ENCODE measurements at places on chromosomes 6 and 20. TPM values are rescaled to one million over a fixed set of nuclear protein-coding genes. Genes with fewer than 3 reads are reported as not detected.

GRCh38 chr6:167113047-167113754 lies 9.7 kb upstream of the CCR6 start:
- H3K36me3 ChIP-seq: no peaks in the 10 kb centered on the region
- H3K4me1 ChIP-seq: peaks cover 57% of the 10 kb centered on the region
- peak overlapping the region; percentile 84 for H3K27ac ChIP-seq

Gene SPATA25
- 0.66 TPM for total RNA-seq

Gene NMBR
- not detected for total RNA-seq

- DNase-seq: no peak
- no peak overlapping the region for H3K4me3 ChIP-seq
- no peak overlapping the region for H3K27ac ChIP-seq
- H3K4me1 ChIP-seq: no peaks in the 10 kb centered on the region
Measured at GRCh38 chr6:65803186-65803585, 96.2 kb upstream of the EYS start.

DNA sequence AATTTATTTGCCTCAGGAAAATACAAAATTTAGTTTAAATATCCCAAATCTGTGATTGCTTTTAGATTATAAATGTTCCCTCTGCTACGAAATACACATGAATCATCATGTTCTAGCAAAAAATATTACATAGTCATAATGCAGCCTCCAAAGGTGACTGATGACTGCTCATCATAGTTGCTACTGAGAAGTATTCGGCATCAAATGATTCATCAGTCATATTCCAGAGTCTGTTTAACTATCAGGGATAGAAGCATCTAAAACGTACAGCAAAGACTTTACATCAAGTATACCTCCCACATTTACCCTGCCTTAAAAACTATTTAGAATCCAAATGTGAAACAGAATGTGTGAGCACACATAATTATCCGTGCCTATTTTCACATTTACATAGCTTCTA lies 626.0 kb downstream of the CDH26 start:
- H3K36me3 ChIP-seq: no peaks in the 10 kb centered on the region
- H3K27ac ChIP-seq: no peak overlapping the region
- H3K4me1 ChIP-seq: no peaks in the 10 kb centered on the region

DNA sequence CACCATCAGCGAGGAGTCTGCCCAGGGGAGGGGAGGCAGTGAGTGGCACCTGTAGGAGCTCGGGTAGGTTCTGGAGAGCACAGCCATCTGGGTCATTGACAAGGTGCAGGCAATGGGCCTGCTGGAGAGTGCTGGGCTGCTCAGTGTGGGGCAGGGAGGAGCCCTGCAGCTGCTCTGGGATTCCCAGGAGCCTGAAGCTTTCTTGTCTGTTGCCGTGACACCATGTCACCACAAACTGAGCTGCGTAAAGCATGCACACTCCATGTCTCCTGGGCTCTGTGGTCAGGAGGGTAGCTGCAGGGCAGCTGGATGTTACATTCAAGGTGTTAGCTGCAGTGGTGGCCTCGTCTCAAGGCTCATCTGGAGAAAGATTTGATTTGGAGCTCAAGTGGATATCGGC lies 4.5 kb upstream of the SLC22A1 start:
- no peaks in the 10 kb centered on the region for H3K27me3 ChIP-seq
- no peak overlapping the region for H3K27ac ChIP-seq
- H3K4me3 ChIP-seq: no peak overlapping the region
- peaks cover 4% of the 10 kb centered on the region for H3K36me3 ChIP-seq
- no peak for DNase-seq

All from activated CD4-positive, alpha-beta T cell treated with anti-CD3 and anti-CD28 coated beads for 36 hours (primary cell).